ENCODE measurements at places on chromosomes 5 and 9.

DNA sequence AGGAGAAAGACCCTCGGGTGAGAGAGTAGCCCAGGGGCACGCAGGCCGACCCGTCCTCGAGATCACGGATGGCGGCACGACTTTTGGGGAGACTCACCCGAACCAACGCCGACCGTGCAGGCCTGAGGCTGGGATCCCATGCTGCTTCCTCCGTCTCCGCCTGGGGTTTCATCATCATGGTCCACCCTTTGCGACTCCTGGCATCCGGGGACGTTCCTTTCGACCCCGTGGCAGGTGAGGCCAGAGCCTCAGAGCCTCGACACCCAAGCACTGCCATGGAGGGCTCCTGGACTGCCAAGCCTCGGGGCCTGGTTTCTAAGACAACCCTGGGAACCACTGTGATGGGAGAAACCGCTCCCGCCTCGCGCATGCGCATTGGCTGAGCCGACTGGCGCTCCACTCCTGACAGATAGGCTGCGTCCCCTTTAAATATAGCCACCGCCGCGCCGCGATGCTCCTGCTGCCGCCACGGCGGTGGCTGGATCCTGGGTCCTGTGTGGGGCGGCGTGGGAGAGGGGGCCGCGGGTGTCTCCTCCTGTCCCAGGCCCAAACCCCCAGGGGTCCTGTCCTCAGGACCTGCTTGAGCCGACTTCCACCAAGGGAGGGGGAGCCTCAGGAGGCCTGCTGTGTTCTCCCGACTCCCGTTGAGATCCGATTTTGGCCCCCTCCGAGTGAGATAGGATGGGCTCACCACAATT, 481.6 kb downstream of the SPATA31A7 start:
- no peak for DNase-seq

- no peak for DNase-seq
Observed at GRCh38 chr5:71907001-71907588, 188.0 kb downstream of the CARTPT start.

GRCh38 chr9:101486693-101487442, 46.8 kb upstream of the RNF20 start:
- DNase-seq = no peak

- DNase-seq = no peak
Observed at GRCh38 chr9:94600258-94600657, 6.6 kb upstream of the FBP2 start.

GRCh38 chr9:114098021-114098935, 814 bp downstream of the KIF12 start:
- no peak for DNase-seq

GRCh38 chr5:153711755-153712154, 221.3 kb downstream of the GRIA1 start:
- no peak for DNase-seq

DNA sequence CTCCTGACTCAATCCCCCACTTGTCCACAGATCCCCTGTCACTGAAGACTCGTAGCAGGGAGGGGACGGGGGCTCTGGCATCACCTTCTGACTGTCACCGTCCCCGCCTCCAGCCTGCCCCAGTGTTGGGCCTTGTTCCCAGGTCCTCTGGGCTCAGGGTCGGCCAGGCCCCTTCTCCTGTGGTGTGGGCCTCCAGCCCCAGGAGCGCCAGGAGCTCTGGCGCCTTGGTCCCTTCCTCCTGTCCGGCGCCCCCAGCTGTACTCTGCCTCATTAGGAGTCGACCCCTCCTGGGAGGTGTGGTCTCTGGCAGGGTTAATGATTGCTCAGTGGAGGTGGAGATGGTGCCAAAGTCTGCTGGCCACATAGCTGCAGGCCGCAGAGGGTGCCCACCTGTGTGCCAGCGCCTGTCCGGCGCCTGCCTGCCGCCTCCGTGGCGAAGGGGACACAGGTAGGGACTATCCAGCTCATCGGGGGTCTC, at the start of gene CDHR2:
Gene CDHR2 (plus strand): TSS at position 376 of the 478 bp plus-strand sequence. CDS start 16,011 bp downstream, outside the sequence.
- no peak for DNase-seq

GRCh38 chr5:160692271-160692670, 159.7 kb downstream of the ATP10B start:
- no peak for DNase-seq

DNA sequence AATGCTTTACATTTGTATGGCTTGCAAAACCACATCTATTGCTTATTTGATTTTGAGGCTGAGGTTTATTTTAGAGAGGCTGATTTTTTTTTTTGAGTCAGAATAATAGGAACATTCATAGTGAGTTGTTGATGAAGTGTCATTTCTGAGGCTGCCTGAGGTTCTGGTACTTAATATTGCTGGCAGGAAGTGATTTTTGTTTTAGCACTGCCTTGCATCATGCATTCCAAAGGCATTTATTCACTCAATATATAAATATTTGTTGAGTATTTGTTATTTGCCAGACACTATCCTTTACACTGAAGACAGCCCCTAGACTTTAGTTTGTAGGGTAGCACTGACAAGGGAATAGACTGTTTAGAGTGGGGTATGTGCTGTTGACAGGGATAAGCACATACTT, 2.7 kb downstream of the RNF20 start:
- no peak for DNase-seq

DNA sequence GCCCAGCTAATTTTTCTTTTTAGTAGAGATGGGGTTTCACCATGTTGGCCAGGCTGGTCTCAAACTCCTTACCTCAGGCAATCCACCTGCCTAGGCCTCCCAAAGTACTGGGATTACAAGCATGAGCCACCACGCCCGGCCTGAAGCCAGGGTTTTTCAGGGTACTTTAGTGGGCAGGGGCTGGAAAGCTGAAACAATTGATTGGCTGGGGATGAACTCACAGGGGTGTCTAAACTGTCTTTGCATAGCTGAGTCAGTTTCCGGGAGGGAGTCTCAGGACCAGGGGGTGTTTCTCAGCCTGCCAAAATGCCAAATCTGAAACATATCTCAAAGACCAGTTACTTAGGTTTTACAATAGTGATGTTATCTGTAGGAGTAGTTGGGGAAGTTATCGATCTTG, 46.1 kb downstream of the PRUNE2 start:
- no peak for DNase-seq

GRCh38 chr9:79149585-79149984, 422.2 kb upstream of the TLE4 start:
- no peak for DNase-seq
